ENCODE measurements at places on chromosomes 7 and 10.
A peak's percentile ranks its signal among the peaks of the same experiment; 100 is the strongest.

DNA sequence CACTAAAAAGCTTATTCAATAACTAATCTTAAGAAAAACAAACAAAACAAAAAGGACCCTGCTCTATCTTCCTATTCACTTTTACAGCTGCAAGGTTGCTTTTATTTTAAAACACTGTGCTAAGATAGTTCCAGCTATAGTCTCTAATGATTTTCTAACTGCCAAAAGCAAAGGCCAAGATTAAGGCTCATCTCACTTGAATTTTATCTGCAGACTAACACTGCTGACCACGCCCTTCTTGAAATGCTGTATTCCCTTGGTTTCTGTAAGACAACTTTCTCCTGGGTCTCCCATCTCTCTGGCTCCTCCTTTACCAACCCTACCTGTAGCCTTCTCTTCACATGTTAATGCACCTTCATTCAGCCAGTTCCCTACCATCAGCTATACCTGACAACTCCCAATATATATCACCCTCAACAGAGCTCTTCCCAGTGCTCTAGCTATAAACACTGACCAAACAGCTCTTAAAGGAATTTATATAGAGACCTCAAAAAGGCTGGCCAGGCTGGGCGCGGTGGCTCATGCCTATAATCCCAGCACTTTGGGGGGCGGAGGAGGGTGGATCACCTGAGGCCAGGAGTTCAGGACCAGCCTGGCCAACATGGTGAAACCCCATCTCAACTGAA lies 11.7 kb downstream of the SRPK2 start:
- no peak for DNase-seq

DNA sequence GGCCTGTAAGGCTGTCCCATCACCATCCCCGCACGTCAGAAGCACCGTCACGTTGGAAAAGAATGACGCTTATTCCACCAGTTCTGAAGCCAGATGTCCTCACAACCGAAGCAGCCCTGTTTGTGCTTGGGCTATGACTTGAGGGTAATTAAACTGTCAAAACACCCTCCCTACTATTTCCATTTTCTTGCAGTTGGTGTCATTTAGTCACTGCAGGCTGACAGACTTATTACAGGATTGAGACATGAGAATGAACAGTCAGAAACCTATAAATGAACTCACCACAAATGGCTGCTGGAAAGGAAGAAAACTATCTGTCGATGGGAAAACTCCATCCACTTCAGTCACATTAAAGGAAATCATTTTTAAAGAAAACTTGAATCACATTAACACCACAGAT lies 85.3 kb downstream of the VOPP1 start:
- no peak for DNase-seq

DNA sequence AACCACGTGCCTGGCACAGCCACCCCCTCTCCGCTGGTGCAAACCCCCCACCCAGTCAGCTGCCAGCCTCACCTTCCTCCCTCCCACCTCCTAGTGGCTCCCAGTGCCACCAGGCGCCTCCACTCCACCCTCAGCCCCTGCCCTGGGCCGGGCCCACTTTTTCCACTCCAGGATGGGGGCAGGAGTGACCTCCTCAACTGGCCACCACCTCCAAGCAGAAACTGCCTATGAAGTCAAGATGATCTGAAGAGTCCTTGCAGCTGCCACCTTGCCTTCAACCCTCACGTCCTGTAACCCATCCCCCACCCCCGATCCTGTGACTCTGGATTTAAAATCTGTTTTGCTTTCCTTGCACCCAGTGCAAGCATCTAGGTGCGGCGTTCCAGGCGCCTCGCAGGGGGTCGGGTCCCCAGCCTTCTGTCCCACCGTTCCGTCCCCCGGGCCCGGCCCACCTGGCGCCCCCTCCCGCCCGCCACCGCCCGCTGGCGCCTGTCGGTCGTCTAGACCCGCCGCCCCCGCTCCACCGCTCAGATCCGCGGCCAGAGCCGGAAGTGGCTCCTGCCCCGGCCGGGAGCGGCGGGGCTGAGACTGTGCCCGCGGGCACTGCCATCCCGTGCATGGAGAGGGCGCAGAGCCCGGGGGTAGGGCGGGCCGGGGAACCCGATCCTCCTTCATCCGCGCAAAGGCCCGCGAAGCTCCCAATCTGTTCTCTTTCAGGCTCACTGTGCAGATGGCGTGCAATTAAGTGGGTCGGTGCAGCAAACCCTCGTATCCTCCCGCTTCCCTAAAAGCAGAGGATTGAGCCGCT lies 51.2 kb upstream of the GTF2I start:
- DNase-seq: peak; percentile 76

GRCh38 chr10:88179831-88180230 lies 316.4 kb downstream of the PTEN start:
- DNase-seq: no peak

DNA sequence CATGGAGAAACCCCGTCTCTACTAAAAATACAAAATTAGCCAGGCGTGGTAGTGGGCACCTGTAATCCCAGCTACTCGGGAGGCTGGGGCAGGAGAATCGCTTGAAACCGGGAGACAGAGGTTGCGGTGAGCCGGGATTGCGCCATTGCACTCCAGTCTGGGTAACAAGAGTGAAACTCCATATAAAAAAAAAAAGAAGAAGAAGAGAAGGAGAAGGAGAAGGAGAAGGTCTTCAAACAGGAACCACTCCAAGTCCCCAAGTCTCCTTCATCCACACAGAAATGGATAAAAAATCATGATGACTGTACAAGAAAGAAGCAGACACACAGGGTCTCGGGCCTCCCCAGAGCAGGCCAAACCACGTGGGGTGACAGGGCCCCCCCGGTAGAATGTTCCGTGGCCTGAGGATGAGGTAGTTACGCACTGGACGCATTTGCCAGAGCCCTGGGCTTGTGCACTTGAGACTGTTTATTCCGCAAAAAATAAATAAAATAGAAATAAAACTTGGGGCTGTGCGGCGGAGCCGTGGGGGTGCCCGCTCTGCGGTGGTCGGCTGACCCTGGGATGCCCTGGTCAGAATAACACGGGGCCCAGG lies 15.8 kb downstream of the VENTX start:
- DNase-seq: no peak

DNA sequence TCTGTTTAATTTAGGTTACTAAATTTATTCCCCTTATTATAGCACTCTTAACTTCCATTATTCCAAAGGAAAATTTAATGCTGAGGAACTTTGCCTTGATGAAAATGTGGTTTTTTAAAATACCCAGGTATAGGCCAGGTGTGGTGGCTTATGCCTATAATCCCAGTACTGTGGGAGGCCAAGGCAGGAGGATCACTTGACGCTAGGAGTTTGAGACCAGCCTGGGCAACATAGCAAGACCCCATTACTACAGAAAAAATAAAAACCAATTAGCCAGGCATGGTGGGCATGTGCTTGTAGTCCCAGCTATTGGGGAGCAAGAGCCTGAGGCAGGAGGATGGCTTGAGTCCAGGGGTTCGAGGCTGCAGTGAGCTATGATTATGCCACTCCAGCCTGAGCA lies 32.4 kb downstream of the TMEM243 start:
- no peak for DNase-seq

Data from sigmoid colon (tissue), 7 donors.